AG10803 (cell line): ENCODE measurements at places on chromosomes 11 and 22.
A peak's percentile ranks its signal among the peaks of the same experiment; 100 is the strongest.

DNA sequence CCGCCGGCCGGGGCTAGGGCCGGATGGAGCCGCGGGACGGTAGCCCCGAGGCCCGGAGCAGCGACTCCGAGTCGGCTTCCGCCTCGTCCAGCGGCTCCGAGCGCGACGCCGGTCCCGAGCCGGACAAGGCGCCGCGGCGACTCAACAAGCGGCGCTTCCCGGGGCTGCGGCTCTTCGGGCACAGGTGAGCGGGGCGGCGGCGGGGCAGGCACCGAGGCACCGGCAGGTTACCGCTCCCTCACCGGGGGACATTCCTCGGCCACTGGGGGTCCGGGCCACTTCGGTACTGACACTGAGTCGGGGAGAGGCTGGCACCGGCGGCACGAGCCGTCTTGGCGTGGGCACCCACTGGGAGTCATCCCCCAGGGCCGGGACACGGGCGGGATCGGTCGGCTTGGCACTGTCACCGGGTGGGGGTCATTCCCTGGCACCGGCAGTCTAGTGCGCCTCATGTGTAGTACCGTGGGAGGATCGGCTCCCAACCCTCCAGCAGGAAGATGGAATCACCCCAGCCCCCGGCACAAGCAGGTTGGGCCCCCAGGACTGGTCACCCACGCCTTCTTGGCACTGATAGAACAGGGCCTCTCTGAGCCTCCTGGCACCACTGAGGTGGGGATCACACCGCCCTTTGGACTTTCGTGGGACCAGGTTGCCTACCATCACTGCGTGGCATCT is 511 bp downstream of the DGKZ start:
- no peak for DNase-seq

- DNase-seq: no peak
Measured at GRCh38 chr22:38051261-38051660, 5.9 kb upstream of the PICK1 start.

DNA sequence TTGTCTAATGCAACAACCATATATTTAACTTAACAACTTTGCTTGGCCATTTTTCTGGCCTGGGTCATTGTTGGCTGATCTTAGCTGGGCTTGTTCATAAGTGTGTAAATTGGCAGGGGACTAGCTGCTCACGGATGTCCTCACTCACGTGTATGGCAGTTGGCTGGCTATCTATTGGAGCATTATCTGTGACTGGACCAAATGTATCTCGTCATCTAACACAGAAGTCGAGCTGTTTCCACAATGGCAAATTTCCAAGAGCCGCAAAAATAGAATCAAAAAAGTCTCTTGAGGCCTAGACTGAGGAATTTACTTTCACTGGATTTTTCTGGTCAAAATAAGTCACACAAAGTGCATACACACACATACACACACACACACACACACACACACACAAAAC is 893.3 kb downstream of the FAM181B start:
- DNase-seq: no peak

GRCh38 chr22:40409613-40410113 is 39.3 kb downstream of the SGSM3 start:
- DNase-seq: no peak

DNA sequence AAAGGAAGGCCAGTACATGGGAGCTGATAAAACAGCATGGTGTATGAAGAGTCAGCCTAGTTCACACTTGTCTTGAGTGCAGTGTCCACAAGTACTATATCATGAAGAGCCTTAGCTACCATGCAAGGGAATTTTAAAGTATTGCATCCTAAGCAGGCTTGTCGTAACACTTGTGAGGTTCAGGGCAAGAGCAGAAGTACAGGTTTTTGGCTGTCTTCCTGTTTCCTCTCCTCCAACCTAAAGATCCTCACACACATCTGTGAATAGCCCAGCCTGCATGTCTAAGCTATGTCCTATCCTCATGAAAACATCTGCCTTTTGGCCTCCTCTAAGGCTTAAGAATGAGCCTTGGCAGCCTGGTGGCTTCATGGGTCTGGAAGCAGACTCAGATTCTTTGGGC is 34.6 kb upstream of the TMEM123 start:
- DNase-seq: peak; percentile 49
